Stimulated activated CD4-positive, alpha-beta T cell treated with anti-CD3 and anti-CD28 coated beads, Interleukin-12 subunit alpha, Interleukin-12 subunit beta, amount 100 ng/mL, for 4 hours (primary cell): ENCODE measurements at places on chromosomes 1 and 21.

GRCh38 chr1:6523566-6523965, 30.7 kb downstream of the NOL9 start:
- no peak for DNase-seq

- no peak for DNase-seq
Observed at GRCh38 chr1:71882226-71882625, 400.1 kb downstream of the NEGR1 start.

- no peak for DNase-seq
Observed at GRCh38 chr1:24437631-24438396, 22.2 kb downstream of the NIPAL3 start.

GRCh38 chr1:45863218-45863617, 59.8 kb downstream of the MAST2 start:
- no peak for DNase-seq

DNA sequence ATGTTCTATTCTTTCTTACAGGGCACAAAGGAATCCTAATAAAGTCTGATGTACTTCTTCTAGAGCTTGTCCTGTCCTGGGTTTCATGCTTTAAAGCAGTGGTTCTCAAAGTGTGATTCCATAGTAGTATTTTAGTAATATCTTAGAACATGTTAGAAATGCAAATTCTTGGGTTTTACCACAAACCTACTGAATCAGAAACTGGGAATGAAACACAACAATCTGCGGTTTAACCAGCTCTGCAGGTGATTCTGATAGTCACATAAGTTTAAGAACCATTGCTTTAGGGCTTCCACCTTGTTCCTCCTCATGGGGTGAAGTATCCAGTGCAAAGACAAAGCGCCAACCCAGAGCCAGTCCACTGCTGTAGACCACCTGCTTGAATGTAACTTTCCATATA, 41.1 kb downstream of the NGF start:
- DNase-seq: no peak

- DNase-seq: no peak
Observed at GRCh38 chr1:205259324-205259832, 31.6 kb downstream of the TMCC2 start.

DNA sequence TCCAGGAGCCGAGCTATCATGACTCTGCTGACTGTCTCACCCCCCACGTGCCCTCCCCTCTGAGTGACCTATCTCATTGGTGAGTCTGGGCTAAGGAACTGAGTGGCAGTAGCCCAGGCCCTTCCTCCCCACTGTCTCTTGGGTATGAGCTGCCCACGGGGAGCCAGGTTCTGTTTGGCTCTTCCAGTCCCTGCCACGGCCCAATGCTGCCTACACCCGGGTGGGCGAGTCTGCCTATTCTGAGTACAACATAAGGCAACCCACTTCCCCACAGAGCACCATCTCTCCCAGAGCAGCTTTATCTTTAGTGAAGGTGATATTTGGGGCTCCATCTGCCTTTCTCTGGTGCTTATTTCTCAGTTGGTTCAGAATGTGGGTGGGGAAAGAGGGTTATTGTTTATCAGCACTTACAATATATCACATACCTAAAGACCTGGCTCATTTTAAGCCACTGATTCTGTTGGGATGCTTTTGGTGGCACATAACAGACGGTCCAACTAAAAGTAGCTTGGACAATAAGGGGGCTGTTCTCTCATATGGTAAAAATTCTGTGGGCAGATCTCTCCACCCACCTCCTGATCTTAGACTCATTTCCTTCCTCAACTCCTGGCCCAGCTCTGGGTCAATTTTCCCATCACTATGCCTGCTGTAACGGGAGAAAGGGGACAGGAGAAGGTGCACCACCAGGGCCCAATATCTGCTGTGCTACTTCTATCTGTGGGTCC, 27.7 kb upstream of the VWA5B1 start:
- no peak for DNase-seq

- no peak for DNase-seq
Observed at GRCh38 chr1:31931593-31932225, 6.5 kb downstream of the PTP4A2 start.

- DNase-seq: no peak
Observed at GRCh38 chr1:3417082-3417739, 37.3 kb upstream of the ARHGEF16 start.

GRCh38 chr1:8604041-8604945, 213.1 kb downstream of the RERE start:
- peak; percentile 18 for DNase-seq

GRCh38 chr1:118254001-118254400, 69.0 kb upstream of the SPAG17 start:
- no peak for DNase-seq
